K562 (cell line): ENCODE measurements at places on chromosomes 7 and 10. TPM values are rescaled to one million over a fixed set of nuclear protein-coding genes. Genes with fewer than 3 reads are reported as not detected.

Gene ZNF804B
- polyA plus RNA-seq = not detected in 2 replicates

Gene NKX1-2
- polyA plus RNA-seq = not detected in 2 replicates

- H3K36me3 ChIP-seq = no peaks in the 10 kb centered on the region
- H3K27me3 ChIP-seq = no peaks in the 10 kb centered on the region
- DNase-seq = no peak
- no peak overlapping the region for H3K27ac ChIP-seq
- H3K4me3 ChIP-seq = no peak overlapping the region
These were observed 51.6 kb upstream of the RPA3 start for GRCh38 chr7:7769710-7770627.

Gene RBP3
- not detected in 2 replicates for polyA plus RNA-seq

- peaks cover 15% of the 10 kb centered on the region for H3K27me3 ChIP-seq
- no peak overlapping the region for H3K4me3 ChIP-seq
- DNase-seq = no peak
These were observed 72.8 kb downstream of the TSPAN12 start for GRCh38 chr7:120785095-120785494.

DNA sequence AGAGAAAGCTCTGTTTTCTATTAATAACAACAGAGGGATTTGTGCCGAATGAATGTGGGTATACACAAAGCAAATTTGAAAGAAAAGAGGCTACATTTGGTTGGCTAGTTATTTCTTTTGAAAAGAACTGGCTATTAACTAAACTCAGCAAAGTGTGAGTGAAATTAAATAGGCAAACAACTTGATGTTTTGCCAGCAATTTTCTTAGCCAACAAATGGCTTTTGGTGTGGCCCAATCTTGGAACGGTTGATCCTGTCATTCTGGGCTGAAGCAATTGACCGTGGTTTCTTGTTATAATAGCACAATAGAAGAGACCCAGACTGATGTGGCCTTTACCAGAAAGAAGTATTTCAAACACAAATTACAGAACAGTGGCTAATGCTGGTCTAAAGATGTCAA, 898.6 kb downstream of the KCNMA1 start:
- DNase-seq = no peak
- no peaks in the 10 kb centered on the region for H3K36me3 ChIP-seq
- no peaks in the 10 kb centered on the region for H3K4me1 ChIP-seq

GRCh38 chr10:43293677-43294057, 26.8 kb upstream of the RASGEF1A start:
- no peak overlapping the region for H3K4me3 ChIP-seq
- no peaks in the 10 kb centered on the region for H3K36me3 ChIP-seq
- peaks cover 2% of the 10 kb centered on the region; the same call in 2 of the 3 replicates for H3K27me3 ChIP-seq
- no peak for DNase-seq

Gene AKR1B15
- polyA plus RNA-seq = not detected in 2 replicates

- H3K27me3 ChIP-seq = peaks cover 16% of the 10 kb centered on the region
- H3K36me3 ChIP-seq = no peaks in the 10 kb centered on the region
- peaks cover 4% of the 10 kb centered on the region; the same call in 1 of the 3 replicates for H3K4me1 ChIP-seq
- H3K27ac ChIP-seq = no peak overlapping the region
These were observed 31.0 kb upstream of the ELFN1 start for GRCh38 chr7:1639071-1639470.

Gene WDR86
- polyA plus RNA-seq = 0.05 and 0.24 TPM in 2 replicates

DNA sequence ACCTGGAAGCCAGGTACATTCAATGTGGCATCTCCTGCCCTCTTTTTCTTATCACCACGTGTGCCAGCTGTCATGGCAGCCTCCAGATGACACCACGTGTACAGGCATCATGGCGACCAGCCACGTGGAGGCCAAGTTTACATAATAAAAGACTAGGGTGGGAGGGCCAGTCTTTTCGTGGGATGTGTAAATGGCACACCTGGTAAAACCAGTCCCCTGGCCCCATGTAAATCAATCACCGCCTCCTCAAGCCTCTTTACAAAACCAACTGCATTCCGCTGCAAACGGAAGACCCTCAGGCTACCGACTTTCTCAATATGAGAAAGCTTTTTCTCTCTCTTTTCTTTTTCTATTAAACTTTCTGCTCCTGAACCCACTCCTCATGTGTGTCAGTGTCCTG, 65.1 kb upstream of the PHF14 start:
- H3K36me3 ChIP-seq = no peaks in the 10 kb centered on the region
- no peak for DNase-seq
- H3K27ac ChIP-seq = no peak overlapping the region
- H3K27me3 ChIP-seq = no peaks in the 10 kb centered on the region
- H3K4me3 ChIP-seq = no peak overlapping the region

- H3K4me1 ChIP-seq = no peaks in the 10 kb centered on the region
- DNase-seq = no peak
- H3K27ac ChIP-seq = no peak overlapping the region
- H3K27me3 ChIP-seq = peaks cover 3% of the 10 kb centered on the region
- H3K4me3 ChIP-seq = no peak overlapping the region
- H3K36me3 ChIP-seq = no peaks in the 10 kb centered on the region
These were observed 159.1 kb upstream of the YAE1 start for GRCh38 chr7:39407137-39407536.

GRCh38 chr10:73717556-73717955, 19.6 kb upstream of the AGAP5 start:
- peak overlapping the region; percentile 8; the same call in 1 of the 3 replicates for H3K27ac ChIP-seq
- DNase-seq = no peak
- no peaks in the 10 kb centered on the region for H3K27me3 ChIP-seq
- peaks cover 8% of the 10 kb centered on the region for H3K4me1 ChIP-seq

GRCh38 chr10:50513956-50514355, 109.8 kb downstream of the SGMS1 start:
- peaks cover 19% of the 10 kb centered on the region for H3K4me1 ChIP-seq
- H3K27ac ChIP-seq = no peak overlapping the region
- peaks cover 5% of the 10 kb centered on the region; the same call in 2 of the 3 replicates for H3K36me3 ChIP-seq
- H3K27me3 ChIP-seq = no peaks in the 10 kb centered on the region

DNA sequence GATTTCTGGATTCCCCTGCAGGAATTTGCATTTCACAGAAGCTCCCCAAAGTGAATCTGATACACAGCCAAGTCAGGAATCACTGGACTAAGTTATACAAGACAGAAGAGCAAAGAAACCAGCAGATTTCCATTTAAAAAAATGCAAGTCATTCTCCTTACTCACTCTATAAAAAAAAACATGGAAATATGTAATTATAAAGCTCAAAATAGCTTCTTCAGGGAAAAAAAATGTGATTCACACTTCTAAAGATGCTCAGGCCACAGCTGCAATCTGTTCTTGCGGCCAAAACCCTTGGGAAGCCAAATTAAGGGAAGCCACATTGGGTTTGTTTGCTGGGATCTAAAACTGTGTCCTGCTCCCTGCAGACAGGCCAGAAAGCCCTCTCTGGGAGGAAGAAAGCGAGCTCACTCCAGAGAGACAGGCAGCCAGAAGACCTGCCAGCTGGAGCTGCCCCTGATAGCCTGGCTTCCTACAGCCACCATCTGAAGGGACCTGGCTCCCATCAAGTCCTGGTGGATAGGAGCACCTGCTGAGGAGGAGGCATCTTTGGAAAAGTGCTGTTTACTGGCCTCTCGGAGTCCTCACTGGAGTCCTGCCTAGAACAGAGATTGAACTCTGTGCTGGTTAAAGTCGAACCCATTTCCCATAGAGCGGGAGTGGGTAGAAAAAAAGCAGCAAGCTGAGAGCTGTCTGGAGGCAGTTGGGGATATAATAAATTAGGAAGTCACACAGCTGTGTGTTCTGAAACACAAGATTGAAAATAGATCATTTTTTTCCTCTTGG, 359.2 kb upstream of the AOAH start:
- H3K4me3 ChIP-seq = no peak overlapping the region
- H3K27ac ChIP-seq = no peak overlapping the region
- DNase-seq = no peak
- H3K27me3 ChIP-seq = no peaks in the 10 kb centered on the region
- no peaks in the 10 kb centered on the region for H3K36me3 ChIP-seq
- H3K4me1 ChIP-seq = no peaks in the 10 kb centered on the region

Gene MARVELD1
- polyA plus RNA-seq = 5.3 and 6.5 TPM in 2 replicates

- no peaks in the 10 kb centered on the region for H3K27me3 ChIP-seq
- DNase-seq = peak; percentile 62
- H3K27ac ChIP-seq = no peak overlapping the region
- H3K36me3 ChIP-seq = peaks cover 48% of the 10 kb centered on the region
- peaks cover 20% of the 10 kb centered on the region for H3K4me1 ChIP-seq
- H3K4me3 ChIP-seq = no peak overlapping the region
These were observed 47.4 kb downstream of the MTPN start for GRCh38 chr7:135929722-135930141.

DNA sequence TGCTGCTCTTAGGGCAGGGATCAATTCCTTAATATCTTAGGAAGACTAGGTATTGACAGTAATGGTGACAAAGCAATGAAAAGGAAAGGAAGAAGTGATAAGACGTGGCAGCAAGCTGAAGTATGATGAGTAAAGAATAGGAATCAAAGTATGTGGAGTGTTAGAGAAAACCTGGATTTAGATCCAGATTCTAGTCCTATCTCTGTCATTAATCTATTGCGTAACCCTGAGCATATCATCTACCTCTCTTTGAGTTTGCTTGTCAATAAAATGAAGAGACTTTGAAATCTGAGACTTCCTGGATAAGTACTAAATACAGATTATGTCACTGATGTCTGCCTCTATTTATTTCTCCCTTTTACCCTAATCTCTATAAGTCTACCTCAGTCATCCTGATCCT, 89.2 kb downstream of the PTEN start:
- peaks cover 3% of the 10 kb centered on the region; the same call in 1 of the 3 replicates for H3K4me1 ChIP-seq
- no peak for DNase-seq
- no peaks in the 10 kb centered on the region for H3K27me3 ChIP-seq
- H3K4me3 ChIP-seq = no peak overlapping the region
- peaks cover 19% of the 10 kb centered on the region; the same call in 2 of the 3 replicates for H3K36me3 ChIP-seq

Gene PTPRN2
- polyA plus RNA-seq = not detected in 2 replicates

- H3K36me3 ChIP-seq = no peaks in the 10 kb centered on the region
- H3K4me1 ChIP-seq = no peaks in the 10 kb centered on the region; the same call in 2 of the 3 replicates
- DNase-seq = no peak
- H3K4me3 ChIP-seq = no peak overlapping the region
- H3K27ac ChIP-seq = no peak overlapping the region
These were observed 29.2 kb downstream of the ELMO1 start for GRCh38 chr7:37419496-37419895.

- no peak for DNase-seq
- H3K4me3 ChIP-seq = no peak overlapping the region
- no peaks in the 10 kb centered on the region for H3K36me3 ChIP-seq
- peaks cover 13% of the 10 kb centered on the region; the same call in 1 of the 2 replicates for H3K27me3 ChIP-seq
These were observed 150.3 kb upstream of the CHST15 start for GRCh38 chr10:124243702-124244121.

Gene PILRB
- 94.6 and 99.3 TPM in 2 replicates for polyA plus RNA-seq

DNA sequence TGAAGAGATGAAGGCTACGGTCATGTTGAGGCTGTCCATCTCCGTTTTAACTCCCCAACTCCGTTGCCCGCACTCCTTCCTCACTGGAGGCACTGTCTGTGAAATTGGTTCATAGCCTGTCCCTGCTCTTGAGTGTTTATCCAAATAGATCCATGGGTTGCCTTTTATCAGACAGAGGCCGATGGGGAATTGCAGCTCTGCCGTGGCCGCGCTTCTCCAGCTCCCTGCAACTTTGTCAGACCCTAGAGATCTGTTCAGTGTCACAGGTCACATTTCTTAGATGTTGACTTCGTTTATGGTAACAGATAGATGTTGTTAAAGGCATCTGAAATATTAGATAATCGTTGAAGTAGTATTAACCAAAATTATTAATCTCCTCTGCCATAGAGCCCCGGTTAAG, 14.7 kb downstream of the PPP2R2D start:
- peak overlapping the region; percentile 96 for H3K27ac ChIP-seq
- H3K27me3 ChIP-seq = no peaks in the 10 kb centered on the region
- peaks cover 3% of the 10 kb centered on the region; the same call in 1 of the 2 replicates for H3K4me1 ChIP-seq
- 0 out of 2 replicates have a peak overlapping the region, but pooled peaks have one; percentile 8 for H3K4me3 ChIP-seq

Gene GIMAP6
- 0.07 and 0.34 TPM in 2 replicates for polyA plus RNA-seq

Gene PTN
- not detected in 2 replicates for polyA plus RNA-seq

DNA sequence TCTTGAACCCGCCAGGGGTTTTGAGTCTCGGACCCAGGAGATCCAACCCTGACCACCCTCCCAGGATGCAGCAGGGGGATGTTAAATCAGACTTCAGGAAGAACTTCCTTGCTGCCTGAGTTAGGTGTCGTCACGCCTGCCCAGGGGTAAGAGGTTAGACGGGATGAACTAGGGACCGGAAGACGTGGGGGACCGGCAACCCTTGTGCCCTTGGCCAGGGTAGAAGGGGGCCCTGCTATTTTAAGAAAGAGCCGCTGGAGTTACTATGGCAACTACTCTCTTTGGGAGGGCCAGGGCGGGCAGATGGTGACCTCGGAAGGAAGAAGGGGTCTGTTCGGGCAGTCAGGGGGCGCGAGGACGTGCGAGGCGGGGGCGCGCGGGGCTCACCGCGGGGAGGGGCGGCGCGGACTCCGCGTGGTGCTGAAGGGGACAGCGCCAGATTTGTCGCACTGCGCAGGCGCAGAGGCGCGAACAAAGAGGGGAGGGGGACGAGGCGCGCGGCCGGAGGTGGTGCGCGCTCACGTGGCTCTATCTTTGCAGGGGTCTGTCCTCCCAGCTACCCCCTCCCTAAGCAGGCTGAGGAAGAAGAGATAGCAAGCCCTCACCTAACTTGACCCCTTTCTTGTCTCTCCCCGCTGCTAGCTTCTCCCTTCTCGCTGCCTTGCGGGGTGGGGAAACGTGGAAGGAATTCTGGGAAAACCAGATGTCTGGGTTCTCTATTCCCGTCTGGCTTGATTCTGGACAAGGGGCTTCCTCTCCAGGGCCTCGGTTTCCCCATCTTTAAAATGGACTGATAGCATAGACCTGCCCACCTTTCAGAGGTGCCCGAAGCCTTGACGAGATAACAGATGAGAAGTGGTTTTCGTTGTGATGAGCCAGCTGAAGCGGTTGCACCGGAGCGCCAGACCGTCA, 940 bp upstream of the PSD start:
- H3K36me3 ChIP-seq = peaks cover 17% of the 10 kb centered on the region; the same call in 2 of the 3 replicates
- H3K4me3 ChIP-seq = peak overlapping the region; percentile 93
- peak; percentile 82 for DNase-seq
- peak overlapping the region; percentile 80 for H3K27ac ChIP-seq
- H3K4me1 ChIP-seq = peaks cover 12% of the 10 kb centered on the region; the same call in 2 of the 3 replicates

DNA sequence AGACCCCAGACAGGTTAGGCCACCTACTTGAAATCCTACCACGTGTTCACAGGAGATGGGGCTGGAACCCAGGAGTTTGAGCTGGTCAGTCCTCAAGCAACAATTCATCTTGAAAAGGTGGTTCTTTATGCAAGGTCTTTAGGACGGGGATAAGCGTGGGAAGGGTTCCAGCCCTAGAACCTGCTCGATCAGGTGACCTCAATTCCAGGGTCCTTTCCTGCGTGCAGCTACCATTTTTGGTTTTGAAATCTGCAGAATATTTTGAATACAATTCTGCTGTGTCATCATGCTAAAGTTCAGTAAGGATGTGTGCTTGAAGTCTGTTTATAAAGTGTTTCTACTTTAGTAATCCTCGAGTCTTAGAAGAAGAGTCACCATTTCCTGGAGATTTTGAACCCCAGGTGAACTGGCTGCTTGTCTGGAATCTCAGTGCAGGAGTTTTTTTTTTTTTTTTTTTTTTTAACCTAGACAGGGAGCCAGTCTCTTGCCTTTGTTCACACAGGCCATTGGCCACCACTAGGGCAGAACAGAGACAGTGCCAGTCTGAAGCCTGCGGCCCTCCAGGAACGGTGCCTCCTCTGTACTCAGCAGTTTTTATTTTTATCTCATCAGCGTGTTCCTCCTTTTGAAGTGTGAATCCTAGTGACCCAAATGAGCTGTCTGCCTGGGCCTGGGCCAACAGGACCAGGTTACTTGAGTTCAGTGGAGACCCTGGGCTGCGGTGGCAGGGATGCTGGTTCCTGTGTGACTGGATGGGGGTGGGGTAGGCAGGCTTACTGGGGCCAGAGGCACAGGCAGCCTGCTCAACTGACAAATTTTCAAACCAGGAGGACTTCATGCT, 54.6 kb downstream of the EEPD1 start:
- peaks cover 10% of the 10 kb centered on the region; the same call in 1 of the 2 replicates for H3K27me3 ChIP-seq
- no peak for DNase-seq
- H3K27ac ChIP-seq = no peak overlapping the region
- no peak overlapping the region for H3K4me3 ChIP-seq

Gene KRIT1
- 51.1 and 58.1 TPM in 2 replicates for polyA plus RNA-seq
